ENCODE measurements at places on chromosomes 11 and 22.

GRCh38 chr11:88016392-88017170 is 158.7 kb downstream of the RAB38 start:
- DNase-seq, result peak; percentile 63

GRCh38 chr22:19492504-19493174 is 12.9 kb downstream of the CDC45 start:
- no peak for DNase-seq

GRCh38 chr11:3767536-3767935 is 29.8 kb downstream of the NUP98 start:
- no peak for DNase-seq

GRCh38 chr22:27420195-27420816 is 381.2 kb downstream of the MN1 start:
- DNase-seq, result no peak

GRCh38 chr11:118909619-118910308 is 16.0 kb downstream of the BCL9L start:
- DNase-seq, result no peak

DNA sequence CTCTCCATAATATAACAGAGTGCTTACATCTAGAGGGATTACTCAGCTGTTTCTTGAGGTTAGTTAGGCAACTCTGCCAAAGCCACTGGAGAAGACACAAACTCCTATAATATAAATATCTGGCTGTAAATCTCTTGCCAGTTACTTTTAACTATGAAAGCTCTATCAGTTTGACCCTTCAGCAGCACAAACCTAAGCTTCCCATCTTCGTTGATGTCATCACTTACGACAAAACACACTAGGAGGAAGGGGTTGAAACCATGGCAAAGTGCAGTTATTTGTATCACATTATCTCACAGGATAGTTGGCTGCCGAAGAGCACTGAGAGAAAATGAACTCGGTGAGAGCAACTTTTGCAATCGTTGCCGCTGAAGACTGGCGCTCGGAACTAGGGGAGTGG is 922.1 kb downstream of the OPCML start:
- no peak for DNase-seq

- DNase-seq, result no peak
Observed at GRCh38 chr11:113376156-113376555, 11.4 kb upstream of the ANKK1 start.

DNA sequence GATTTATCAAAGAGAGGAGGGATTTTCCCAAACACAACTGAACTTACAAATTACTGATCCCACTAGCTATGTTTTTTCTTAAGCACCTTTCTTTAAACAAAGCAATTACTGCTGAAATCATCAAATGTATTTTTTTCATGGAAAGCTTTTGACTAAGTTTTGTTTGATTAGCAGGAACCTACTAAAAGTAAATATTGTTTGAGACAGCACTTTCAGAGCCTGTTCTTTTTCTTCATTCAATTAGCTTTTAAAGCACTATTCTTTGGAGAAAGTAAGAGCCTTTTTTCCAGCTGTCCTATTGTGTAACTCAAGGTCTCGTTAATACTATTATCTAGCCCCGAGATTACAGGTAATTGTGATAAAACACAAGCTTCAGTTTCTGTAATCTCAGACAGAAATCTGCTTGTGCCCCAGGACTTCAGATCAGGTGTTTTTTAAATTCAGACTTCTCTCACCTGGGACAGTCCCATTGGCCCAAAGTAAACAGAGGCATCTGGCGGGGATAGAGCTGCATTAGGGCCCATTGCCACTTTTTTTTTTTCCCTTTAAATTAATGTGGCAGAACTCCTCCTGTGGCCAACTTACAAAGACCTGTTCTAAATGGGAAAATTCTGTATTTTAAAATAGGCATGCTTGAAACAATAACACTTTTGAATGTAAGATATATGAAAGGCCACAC is 11.0 kb downstream of the CSTPP1 start:
- DNase-seq, result no peak

- no peak for DNase-seq
Observed at GRCh38 chr22:30948930-30949342, 19.6 kb downstream of the MORC2 start.

- DNase-seq, result peak; percentile 45
Observed at GRCh38 chr11:64861227-64861975, 16.9 kb upstream of the CDC42BPG start.

DNA sequence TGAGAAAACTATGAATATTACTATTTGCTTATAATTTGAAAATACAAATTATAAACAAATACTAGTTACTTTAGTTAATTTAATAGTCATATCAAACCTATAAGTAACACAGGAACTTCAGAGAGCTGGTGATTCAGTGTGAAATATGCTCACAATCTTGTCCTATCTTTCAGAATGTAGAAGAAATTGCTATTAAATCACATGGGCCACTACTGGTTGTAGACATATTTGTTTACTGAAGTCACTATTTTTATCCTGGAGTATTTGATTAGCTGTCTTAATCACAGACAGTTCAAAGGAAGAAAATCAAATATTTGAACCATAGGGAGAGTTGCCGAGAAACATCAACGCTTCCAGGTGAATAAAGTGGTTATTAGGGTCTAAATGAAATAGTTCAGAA is 187.6 kb upstream of the ANO3 start:
- no peak for DNase-seq

- no peak for DNase-seq
Observed at GRCh38 chr11:33957304-33957917, 65.5 kb upstream of the LMO2 start.
